ENCODE measurements at places on chromosomes 7 and 10.

GRCh38 chr10:50275650-50276235, 24.4 kb upstream of the ASAH2 start:
- DNase-seq: no peak

DNA sequence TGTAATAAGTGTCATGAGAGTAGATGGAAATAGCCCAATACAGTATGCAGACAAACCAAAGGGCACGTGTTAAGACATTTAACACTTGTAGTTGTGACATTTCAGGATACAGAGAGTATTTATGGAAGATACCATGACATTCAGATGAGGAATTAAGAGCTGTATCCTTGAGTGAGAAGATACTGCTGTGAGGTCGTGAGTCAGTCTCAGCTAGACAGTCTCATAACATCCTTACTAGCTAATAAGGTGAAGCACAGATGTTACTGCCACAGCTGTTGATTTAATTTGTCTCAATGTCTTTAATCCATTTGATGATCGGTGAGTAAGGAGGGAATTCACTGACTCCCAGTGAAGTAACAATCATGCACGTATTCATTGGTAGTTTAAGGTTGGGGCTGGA, 288.0 kb upstream of the AKR1E2 start:
- DNase-seq: no peak

GRCh38 chr7:101017064-101017777, 2.7 kb upstream of the MUC17 start:
- DNase-seq: peak; percentile 59

GRCh38 chr7:46637793-46638735, 717.0 kb upstream of the IGFBP3 start:
- no peak for DNase-seq

DNA sequence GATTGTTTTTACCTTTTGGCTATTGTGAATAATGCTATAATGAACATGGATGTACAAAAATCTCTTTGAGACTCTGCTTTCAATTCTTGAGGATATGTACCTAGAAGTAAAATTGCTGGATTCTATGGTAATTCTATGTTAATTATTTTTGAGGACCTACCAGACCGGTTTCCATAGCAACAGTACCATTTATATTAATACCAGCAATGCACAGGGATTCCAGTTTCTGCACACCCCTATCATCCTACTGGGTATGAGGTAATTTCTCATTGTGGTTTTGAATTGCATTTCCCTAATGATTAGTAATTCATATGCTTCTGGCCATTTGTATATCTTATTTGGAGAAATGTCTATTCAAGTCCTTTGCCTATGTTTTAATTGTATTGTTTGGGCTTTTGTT, 9.9 kb upstream of the PPP1R9A start:
- DNase-seq: no peak

GRCh38 chr7:96179837-96180236, 142.1 kb downstream of the SLC25A13 start:
- DNase-seq: no peak

DNA sequence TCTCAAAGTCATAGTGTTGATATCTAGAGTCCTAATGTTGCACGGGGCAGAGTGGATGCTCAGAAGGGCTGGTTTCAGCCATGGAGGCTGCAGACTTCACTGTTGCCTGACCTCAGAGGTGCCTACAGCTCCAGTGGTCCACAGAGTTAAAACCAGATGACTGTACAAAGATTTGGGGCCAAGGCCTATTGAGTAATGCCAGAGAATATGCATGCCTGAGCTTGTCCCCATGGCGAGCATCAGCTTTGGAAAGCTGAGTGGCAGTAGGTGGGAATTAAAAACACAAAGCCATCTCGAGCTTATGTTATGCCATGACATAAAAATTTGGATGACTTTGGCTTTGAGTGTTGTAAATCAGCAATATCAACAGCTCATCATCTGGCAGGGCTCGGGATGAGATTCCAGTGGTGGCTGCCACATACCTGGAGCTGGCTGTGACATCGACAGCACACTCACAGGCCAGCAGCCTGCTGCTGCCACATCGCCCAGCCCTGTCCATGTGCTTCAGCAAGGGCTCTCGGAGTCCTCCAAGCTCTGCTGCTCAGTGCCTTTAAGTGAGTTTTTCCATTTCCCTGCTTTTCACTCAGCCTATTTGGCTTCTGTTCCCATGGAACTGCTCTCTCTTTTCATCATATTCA, 379.6 kb downstream of the TNS3 start:
- no peak for DNase-seq

- DNase-seq: no peak
Measured at GRCh38 chr7:21706131-21706530, 163.3 kb downstream of the DNAH11 start.

- DNase-seq: no peak
Measured at GRCh38 chr10:79289801-79290200, 57.5 kb upstream of the PPIF start.

GRCh38 chr7:43799605-43800004, 41.1 kb downstream of the BLVRA start:
- no peak for DNase-seq

DNA sequence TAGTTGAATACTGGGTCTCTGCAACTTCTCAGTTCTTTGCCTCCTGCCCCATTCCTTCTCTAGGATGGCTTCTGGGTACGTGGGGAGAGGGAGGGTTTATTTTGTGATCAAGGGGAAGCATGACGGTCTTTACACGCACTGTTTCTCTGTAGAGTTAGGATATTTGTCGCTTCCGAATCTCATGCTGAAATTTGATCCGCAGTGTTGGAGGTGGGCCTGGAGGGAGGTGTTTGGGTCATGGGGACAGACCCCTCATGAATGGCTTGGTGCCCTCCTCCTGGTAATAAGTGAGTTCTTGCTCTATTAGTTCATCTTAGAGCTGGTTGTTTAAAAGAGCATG, 311.2 kb downstream of the GALNT17 start:
- no peak for DNase-seq

- no peak for DNase-seq
Measured at GRCh38 chr10:11345224-11346054, 266.0 kb downstream of the USP6NL start.

DNA sequence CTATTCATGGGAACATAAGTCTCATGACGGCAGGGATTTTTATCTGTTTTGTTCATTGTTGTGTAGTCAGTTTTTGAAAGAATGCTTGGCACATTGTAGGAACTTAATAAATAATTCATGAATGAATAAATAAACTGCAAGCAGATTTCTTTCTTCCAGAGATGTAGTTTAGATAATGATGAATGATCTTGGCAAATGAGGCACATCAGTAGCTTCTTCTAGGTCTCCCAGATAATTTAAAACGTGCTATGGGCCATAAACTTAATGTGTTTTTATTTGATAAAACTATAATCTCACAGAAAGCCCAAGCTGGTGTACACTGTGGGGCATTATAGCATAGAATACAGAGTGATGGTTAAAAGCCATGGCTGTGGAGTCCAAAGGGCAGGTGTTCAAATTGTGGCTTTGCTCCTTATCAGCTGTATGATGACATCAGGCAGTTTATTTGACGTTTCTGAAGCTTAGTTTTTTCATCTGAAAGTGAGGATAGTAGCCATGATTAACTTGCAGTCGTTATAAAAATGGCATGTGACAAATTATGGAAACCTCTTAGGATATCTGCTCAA, 3.5 kb downstream of the MGAM start:
- DNase-seq: no peak

DNA sequence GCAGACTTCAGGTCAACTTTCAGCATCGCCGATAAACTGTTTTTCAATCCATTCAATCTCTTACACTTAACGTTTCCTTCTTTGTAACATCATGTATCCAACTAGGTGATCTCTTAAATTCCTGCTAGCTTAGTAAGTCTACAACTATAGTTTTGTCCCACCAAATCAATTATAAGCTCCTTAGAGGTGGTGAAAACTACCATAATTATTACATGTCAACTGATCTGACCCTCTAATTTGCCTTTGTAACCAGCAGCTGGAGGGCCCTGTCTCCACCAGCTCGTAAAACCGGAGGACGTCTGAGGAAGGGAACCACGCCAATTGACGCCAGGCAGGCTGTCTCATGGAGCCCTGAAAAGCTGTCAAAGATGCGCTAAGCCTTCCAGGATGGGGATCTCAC, 113.4 kb downstream of the ABCC2 start:
- DNase-seq: no peak

- DNase-seq: no peak
Measured at GRCh38 chr7:17318146-17318545, 19.7 kb downstream of the AHR start.

DNA sequence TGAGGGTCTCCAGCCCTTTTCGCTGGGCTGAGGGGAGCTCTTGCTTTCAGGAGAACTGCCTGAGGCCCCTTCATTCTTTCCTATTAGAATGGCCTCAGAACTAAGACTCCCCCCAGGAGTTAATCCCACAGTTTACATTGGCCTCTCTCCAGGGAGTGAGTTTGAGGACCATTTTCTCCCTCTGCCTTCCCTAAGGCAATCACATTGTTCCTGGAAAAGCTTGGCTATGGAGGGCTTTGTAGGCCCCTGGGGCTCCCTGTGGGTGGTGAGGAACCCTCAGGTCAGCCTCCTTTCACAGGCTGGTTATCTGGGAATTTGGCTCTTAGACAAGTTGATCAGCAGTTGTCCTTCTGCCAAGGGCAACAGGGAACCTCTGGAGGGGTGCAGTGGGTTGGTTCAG, 343.7 kb downstream of the RPS24 start:
- DNase-seq: no peak

DNA sequence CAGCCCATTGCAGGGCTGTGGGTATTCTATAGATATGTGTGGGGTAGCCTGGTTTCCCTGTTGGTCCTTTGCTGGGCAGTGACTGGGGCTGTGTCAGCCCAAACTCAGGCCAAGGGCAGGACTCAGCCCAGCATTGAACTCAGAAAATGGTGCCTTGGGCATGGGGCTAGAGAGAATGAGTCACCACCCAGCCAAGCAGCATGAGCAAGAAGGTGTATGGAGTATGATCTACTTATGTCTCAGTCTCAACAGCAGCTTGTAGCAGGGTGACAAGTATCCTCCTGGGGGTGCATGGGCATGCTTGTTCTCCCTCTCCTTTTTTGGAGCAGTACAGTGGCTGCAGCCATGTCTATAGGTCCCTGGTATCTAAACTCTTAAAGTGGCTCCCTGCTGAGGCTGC, 32.0 kb downstream of the STK31 start:
- no peak for DNase-seq

GRCh38 chr7:1521456-1521855, 9.0 kb upstream of the MAFK start:
- no peak for DNase-seq

- DNase-seq: no peak
Measured at GRCh38 chr7:7869036-7869435, 99.6 kb upstream of the GLCCI1 start.

DNA sequence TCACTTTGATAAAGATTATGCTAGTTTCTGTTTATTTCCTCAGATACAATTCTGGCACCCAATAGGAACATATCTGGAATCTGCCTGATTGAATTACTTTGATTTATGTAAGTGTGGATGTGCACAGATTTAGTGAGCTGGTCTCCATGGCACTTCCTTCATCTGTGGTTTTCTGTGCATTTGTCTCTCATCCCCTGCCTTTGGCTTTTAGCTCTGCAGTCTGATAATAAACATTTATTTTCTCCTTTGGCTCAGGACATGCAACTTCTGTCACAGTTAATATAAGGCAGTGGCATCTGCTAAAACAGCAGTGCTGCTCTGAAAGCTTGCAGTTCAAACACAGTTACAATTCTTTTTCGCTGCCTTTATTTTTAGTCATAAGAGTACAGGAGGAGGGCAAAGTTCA, 273.7 kb upstream of the CHRM2 start:
- no peak for DNase-seq

- DNase-seq: no peak
Measured at GRCh38 chr10:6648894-6649720, 69.0 kb upstream of the PRKCQ start.

- no peak for DNase-seq
Measured at GRCh38 chr10:101231092-101231491, 1.8 kb upstream of the LBX1 start.

- no peak for DNase-seq
Measured at GRCh38 chr7:83427884-83428283, 221.1 kb downstream of the SEMA3E start.

DNA sequence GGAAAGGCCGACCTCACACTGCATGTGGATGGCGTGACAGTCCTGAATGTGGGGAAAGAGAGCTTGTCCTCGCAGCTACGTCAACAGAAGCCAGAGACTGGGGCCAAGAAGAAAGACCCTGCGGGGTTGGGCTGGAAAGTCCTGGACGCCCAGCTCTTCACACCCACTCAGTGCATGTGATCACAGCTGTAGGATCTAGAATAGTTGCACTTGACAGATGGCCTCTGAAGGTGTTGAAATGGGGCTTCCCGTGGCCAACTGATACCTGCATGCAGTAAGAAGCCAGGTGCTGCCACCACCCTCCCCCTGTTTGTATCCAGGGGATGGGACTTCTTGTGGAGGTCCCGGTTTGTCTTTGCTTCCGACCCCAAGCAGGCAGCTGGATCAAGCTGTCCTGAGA, 34.1 kb upstream of the OCM2 start:
- DNase-seq: no peak

DNA sequence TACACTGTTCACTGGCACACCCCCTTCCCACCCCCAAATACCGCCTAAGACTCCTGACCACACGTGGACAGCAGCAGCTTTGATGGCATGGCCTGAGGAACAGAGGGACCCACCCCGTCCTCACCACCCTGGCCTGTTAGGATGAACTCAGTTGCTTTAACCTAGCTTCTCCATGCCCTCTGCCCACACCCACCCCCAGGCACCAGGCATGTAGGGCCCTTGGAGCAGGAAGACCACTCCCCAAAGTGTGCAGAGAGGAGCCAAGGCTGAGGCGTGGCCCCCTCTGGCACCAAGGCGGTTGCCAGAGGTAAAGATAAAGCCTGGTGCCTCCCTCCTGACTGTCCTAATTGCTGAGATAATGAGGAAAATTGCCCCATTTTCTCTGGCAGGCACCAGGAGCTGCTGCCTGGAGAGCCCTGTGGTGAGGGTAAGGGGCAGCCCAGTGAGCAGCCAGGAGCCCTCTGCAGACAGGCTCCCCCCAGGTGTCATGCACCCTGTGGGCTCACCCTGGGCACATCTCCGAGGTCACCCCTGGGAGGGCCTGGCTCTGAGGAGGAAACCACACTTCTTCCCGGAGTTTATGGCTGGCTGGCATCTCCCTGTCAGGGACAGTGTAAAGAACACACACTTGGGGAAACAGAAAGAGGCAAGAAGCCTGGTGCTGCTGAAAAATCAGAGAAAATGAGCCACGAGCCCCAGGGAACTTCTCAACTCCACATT, 47.7 kb downstream of the LRRC20 start:
- DNase-seq: no peak

DNA sequence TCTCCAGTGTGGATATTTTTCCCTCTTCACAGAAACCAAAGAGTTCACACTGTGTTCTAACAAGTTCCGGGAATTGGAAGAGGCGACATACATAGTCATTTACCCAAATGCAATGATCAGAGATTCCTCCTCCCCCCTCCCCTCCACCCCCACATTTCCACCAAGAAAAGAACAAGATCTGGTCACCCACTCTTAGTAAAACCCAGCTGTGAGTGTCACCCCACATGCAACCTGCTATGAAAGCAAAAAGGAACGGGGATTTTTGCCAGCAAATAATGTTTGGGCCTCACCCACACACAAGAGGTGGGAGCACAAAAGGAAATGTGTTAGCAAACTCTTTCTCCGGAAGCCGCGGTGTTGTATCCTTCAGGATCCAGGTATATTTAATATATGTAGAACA, 745.0 kb upstream of the AUTS2 start:
- DNase-seq: no peak
